ENCODE measurements at places on chromosomes 6 and 20. TPM values are rescaled to one million over a fixed set of nuclear protein-coding genes. Genes with fewer than 3 reads are reported as not detected.

- DNase-seq = no peak
Measured at GRCh38 chr6:79635232-79635543, 4.1 kb downstream of the SH3BGRL2 start.

GRCh38 chr6:12791371-12791770 is 74.8 kb downstream of the PHACTR1 start:
- no peak for DNase-seq

DNA sequence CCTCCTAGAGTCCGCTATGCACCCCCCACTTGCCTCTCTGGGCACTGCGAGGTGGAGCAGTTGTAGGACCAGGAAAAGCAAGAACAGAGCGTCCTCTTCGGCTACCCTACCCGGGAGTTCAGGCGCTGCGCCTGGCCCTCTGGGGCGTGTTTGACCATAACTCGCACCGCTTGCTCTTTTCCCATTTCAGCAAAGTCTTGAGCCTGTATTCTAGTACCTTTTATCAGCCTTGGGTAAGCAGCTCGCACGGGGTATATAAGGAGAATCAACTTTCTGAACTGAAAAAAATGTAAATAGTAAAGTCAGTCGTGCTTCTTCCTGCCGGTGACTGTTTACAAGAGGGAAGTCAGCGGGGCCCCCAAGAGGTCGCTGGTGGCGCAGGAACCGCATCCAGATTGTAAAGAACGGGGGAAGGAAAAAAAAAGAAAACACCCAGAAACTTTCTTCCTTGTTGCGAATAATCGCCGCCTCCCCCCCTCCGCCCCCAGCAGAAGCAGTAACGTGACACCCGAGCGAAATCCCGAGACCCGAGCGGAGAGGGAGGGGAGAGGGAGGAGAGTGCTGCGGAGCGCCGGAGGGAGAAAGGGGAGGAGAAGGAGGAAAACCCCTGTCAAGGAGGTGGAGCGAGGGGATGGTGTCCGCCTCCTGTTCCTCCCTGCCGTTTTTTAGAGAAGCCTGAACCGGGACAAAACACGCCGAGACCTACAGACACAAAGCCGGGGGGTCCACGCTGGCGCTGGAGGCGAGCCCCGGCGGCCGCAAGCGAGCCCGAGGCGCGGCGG is at the start of gene UST:
UST (plus strand) TSS at position 668 of the 782 bp plus-strand sequence. CDS start 401 bp downstream, outside the sequence.
- DNase-seq = peak; percentile 92

DNA sequence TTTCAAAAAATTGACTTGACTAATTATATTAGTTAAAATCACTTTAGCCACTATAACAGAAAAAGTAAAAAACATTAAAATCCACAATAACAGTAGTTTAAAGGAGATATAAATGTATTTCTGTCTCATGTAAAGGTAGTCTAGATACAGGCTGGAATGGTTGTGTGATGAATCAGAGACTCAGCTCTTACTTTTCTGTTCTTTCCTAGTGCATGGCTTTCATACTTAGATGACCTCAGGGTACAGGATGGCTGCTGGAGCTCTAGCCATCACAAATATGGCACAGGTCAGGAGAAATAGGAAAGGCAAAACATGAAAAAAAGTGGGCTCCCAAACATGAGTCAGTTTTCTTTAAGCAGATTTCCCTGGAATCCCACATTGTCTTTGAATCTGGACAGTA is 157.7 kb upstream of the FLRT3 start:
- DNase-seq = no peak

GRCh38 chr6:75266716-75267291 is 17.8 kb downstream of the TMEM30A start:
- DNase-seq = no peak

- DNase-seq = no peak
Measured at GRCh38 chr20:45840700-45841198, 7.2 kb downstream of the SNX21 start.

DNA sequence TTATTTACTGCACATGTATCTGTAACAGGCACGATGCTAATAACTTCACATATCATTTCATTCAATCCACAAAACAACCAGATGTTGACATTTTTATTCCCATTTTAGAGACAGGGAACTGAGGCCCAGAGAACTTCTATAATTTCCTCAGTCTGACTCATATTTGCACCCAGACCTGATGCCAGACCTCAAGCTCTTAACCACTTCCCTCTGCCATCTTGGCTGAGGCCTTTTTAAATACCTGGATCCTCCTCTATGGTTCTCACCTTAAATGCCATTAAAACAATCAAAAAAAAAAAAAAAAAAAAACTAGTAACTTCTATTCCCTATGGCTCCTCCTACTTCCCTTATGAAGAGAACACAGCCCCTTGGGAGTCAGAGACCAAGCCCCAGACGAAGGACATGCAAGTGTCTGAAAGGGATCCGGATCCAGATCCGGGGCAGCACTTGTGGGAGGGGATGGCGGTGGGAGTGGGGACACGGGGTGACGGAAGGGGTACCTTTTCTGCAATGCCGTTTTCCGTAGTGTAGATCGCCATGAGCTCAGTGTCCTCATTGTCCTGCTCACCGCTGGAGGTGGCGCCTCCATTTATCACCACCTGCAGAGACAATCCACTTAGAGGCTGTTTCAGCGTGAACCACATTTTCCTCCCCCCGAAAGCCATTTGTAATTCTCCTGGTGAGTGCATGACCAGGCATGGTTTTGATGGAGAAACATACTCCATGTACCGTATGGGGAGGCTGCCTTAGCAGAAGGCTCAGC is 88.7 kb downstream of the SLC23A2 start:
- no peak for DNase-seq

DNA sequence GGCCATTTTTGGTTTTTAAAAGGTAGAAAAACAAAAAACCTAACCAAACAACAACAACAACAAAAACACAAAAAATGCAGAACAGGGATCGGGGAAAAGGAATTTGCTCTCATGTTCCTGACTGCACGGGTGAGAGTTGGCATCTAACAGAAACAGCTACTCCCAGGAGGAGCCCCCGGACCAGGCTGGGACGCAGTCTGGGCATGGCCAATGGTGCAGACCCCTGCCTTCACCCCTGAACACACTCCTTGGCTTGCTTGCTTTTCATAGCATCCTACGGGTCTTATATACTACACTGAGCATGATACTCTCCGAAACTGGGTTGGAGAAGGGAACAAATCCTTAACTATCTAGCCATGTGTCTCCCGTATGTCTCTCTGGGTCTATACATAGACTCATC is 587 bp upstream of the MAS1 start:
- DNase-seq = no peak

Gene ULBP2
- 7.9 TPM for polyA plus RNA-seq

GRCh38 chr20:19628570-19629134 is 129.4 kb upstream of the RIN2 start:
- peak; percentile 24 for DNase-seq

Gene MCCD1
- not detected for polyA plus RNA-seq

Gene TAB2
- polyA plus RNA-seq = 46.4 TPM

DNA sequence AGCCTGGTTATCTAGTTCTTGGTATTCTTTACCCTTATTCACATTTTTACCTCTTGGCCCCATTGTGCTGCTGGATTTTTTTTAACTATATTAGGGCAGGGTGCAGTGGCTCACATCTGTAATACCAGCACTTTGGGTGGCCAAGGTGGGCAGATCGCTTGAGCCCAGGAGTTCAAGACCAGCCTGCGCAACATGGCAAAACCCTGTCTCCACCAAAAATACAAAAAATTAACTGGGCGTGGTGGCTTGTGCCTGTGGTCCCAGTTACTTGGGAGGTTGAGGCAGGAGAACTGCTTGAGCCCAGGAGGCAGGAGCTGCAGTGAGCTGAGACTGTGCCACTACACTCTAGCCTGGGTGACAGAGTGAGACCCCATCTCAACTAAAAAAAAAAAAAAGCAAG is 12.2 kb upstream of the TAF8 start:
- no peak for DNase-seq

DNA sequence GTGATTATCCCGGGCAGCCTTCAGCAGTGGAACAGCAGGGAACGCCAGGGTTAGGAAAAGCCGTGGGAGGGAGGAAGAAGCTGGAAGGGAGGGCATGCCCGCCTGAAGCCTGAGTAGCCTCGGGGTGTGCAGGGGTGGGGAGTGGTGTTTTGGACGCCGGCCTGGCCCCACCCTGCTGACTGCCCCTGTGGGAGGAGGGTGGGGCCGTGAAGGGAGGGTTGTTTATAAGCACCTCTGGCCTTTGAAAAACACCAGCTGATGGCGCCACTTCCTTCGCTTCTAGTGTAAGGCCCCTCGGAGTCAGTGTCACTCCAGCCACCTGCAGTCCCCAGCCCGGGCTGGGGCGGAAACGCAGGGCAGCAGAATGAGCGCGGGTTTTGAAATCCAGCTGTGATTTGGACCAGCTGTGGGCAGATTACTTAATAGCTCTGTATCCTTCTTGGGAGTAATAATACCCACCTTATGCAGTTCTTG is 52.8 kb upstream of the BMP6 start:
- DNase-seq = no peak
